GM19239 (cell line): ENCODE measurements at places on chromosomes 5 and 9.

DNA sequence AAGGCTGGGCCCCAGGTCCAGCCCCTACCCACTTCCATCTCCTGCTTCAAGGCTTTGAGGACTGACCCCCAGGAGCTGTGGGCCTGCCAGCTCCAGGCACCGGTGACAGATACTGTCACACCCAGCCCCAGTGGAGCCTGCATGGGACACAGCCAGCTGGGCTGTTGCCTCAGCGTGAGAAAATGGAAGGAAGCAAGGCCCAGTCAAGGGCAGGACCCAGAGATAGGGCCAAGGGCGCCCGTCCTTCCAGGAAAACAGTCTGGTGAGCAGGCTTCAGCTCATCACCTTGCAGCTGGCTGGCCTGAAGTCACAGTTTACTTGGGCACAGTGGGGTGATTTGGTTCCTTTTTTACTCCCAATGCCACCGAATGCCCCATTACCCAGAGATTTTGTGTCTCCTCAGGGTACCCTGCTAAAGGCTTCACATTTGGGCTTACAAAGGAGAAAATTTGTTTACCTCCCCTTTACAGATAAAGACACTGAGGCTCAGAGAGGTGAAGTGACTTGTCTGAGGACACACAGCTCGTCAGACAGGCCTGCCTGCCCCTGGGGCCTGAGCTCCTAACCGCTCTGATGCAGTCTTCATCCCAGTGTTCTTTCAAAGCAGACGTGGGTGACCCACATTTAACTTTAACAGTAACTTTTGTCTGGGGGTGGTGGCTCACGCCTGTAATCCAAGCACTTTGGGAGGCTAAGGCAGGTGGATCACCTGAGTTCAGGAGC, 21.5 kb upstream of the WDR38 start:
- no peak for DNase-seq

DNA sequence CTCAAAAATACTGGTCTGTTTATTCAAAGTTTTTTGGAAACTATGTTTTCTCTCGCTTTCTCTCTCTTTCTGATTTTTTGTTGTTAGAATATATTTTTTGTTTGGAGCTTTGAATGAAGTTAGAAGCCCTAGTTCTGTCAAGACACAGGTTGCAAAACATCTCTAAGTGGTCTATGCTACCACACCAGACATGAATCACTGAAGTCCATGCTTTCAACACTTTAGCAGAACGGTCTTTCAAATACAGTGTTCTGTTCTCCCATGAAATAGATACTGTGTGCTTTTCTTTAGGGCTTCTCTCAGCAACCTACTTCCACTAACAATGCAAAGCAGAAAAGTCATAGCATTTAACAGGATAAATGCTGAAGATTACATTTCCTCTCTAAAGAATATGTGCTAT, 392.5 kb downstream of the TMEM167A start:
- no peak for DNase-seq

DNA sequence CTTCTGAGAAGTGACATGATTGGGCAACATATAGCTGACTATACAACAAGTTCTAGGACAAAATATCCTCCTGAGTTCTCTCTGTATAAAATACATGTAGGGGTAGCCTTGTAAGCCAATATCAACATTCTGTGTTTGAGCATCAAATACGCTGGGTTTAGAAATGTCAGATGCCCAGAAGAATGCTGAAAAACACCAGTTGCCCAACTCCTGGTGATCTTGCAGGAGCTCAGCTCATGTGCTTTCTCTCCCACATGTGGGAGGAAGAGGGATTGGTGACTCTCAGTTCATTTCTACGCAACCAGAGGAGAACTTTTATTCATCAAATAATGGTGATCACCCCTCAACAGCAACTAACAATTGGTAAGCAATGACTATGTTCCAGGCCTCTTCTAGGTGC, 810.9 kb upstream of the ACO1 start:
- DNase-seq, result no peak

- no peak for DNase-seq
These were observed 223.0 kb upstream of the GRIA1 start for GRCh38 chr5:153267506-153267905.
